ENCODE measurements at places on chromosomes 7 and 10.

DNA sequence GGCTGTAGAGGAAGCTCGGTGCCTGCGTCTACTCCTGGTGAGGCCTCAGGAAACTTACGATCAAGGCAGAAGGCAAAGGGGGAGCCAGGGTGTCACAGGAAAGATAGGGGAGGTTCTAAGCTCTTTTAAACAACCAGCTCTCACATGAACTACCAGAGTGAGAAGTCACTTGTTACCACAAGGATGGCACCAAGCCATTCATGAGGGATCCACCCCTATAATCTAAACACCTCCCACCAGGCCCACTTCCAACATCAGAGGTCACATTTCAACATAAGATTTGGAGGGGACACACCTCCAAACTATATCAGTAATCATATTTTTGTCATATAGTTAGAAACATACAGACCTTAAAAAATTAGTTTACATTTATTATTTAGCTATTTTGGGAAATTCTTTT is 9.4 kb downstream of the NOC3L start:
- no peak for DNase-seq

- DNase-seq = no peak
Measured at GRCh38 chr10:93915598-93915997, 21.8 kb downstream of the SLC35G1 start.

GRCh38 chr10:22219308-22219707 is 1.5 kb upstream of the EBLN1 start:
- no peak for DNase-seq

DNA sequence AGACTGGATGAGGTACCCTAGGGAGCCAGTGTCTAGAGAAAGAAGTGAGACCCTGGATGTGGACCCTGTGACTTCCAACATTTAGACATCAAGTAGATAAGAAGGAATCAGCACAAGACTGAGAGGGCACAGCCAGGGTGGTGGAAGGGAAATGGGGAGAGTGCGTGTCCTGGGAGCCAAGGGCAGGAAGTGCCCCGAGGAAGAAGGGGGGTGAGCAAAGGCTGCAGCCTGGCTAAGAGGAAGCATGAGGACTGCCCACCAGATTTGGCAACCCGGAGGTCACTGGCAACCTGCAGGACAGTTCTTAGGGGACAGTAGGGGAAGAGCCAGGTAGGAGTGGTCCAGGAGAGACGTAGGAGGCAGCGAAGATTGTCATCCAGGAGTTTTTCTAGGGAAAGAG is 14.8 kb downstream of the COL13A1 start:
- DNase-seq = no peak

- DNase-seq = no peak
Measured at GRCh38 chr10:133441780-133442179, 12.0 kb upstream of the SCART1 start.

GRCh38 chr7:39910108-39910869 is 39.8 kb upstream of the CDK13 start:
- DNase-seq = no peak

DNA sequence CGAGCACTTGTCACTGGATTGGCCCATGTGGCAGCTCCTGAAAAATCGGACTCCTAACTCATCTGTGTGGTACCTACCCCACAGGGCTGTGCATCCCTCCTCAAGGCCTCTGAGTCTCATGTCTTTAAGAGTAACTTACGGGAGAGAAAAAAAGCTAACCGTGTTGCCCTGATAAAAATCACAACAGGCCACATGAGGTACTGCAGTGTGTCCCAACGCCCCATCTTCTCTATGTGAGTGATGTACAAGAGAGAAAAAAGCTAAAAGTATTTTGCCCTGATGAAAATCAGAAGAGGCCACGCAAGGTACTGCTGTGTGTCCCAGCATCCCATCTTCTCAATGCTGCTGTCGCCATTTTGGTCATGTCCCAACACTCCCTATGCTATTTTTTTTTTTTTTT is 41.2 kb upstream of the ADRB1 start:
- DNase-seq = no peak

GRCh38 chr10:47366731-47367460 is 17.2 kb downstream of the ZNF488 start:
- no peak for DNase-seq

DNA sequence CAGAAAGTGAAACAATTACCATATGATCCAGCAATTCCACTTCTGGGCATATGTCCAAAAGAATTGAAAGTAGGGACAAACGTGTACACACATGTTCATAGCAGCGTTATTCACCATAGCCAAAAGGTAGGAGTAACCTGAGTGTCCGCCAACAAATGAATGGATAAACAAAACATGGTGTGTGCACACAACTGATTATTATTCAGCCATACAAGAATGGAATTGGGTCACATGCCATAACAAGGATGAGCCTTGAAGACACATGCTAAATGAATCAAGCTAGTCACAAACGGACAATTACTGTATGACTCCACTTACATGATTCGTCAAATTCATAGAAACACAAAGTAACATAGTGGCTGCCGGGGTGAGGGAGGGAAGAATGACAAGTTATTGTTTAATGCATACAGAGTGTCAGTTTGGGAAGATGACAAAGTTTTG is 4.1 kb upstream of the OIT3 start:
- DNase-seq = no peak

DNA sequence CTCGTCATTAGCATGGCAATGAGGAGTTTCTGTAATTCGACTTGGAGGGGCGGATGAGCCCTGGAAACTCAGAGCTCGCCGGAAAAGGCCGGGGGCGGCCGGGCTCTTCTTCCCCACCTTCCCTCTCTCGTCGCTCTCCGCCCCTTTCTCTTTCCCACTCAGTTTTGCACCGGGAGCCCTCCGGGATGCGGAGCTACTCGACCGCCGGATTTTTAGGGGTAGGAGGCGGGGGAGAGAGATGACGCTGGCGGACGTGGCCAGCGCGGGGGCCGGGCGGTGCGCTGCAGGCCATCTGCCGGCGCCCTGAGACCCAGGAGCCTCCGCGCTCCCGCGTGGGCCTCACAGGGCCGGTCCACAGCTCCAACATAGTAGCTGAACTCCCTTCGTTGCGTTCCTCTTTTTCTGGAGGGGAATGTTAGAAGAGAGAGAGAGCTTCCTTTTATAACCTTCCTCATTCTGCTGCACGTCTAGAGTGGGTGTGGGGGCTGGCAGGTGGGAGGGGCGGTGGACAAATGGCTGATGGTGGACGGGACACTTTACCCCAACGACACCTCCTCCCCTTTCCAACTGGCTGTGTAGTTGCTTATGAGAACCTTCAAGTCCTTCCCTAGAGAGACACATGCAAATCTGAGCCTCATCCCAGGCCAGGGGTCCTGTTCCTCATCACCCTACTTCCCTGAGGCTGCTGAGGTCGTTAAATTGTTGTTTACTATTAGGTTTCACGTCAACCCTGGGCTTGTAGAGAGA is 1.1 kb upstream of the HOXA1 start:
- no peak for DNase-seq

DNA sequence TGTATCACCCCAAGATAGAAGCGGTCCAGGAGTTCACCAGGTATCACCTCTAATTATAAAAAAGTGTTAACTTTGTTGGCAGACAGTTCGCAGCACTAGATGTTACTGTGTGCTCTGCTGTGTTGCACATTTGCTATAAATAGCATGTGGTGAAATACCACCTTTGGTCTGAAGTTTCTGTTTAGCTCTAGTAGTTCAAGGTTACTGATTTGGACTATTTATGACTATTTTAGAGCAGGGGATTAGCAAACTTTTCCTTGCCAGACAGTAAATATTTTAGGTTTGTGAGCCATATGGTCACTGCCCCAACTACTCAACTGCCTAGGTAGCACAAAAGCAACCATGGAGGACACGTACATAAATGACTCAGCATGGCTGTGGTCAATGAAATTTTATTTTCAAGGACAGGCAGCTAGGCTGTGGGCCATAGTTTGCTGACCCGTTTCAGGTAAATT is 16.5 kb downstream of the DENND10 start:
- no peak for DNase-seq
